ENCODE measurements at places on chromosomes 1 and 21.
A peak's percentile ranks its signal among the peaks of the same experiment; 100 is the strongest.

DNA sequence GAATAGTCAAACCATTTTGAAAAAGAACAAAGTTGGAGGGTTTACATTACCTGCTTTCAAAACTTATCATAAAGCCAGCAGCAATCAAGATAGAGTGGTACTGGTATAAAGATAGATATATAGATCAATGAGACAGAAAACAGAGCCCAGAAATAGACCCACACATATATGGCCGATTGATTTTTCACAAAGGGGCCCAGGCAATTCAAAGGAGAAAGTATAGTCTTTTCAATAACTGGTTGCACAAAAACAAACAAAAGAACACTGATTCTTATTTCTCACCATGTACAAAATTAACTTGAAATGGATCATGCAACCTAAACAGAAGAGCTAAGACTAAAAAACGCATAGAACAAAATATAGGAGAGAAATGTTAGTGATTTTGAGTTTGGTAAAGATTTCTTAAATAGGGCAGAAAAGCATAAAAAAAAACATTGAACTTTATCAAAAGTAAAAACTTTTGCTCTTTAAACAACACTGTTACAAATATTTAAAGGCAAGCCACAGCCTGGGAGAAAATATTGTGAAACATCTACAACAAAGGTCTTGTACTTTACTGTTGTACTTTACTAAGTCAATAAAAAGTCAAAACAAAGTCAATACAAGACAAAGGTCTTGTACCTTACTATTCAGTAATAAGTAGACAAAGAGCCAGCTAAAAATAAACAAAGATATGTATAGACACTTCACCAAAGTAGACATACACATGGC is 50.2 kb downstream of the ST3GAL3 start:
- DNase-seq = no peak

GRCh38 chr21:38645282-38645681 is 147.0 kb upstream of the ERG start:
- no peak for DNase-seq

DNA sequence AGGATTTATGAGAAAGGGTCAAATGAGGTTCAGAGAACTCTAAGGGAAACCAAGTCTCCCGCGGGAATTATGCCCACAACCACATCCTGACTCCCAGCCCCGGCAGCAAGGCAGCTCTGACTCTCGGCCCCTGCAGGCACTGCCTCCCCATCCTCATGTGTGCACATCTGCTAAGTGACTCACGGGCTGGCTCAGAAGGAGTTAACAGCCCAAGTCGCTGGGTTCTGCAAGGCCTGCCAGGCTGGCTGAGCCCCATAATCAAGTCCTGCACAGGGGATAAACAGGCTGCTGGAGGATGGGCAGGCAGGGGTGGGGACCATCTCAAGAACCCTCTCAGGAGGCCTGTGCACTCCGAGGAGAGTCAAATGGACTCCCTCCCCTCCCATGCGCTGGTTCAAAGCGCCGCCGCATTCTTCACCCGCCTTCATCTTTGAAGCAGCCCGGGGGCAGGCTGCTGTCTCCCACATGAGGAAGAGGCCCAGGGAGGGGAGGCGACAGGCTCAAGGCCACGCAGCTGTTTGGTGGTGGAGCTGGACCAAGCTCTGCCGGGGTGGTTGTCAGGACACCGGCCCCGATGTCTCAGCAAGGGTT is 344.3 kb downstream of the MATN1 start:
- no peak for DNase-seq

GRCh38 chr1:208934933-208935332 is 648.6 kb upstream of the CAMK1G start:
- no peak for DNase-seq

- no peak for DNase-seq
Measured at GRCh38 chr21:9758888-9759287, 762.5 kb upstream of the TPTE start.

DNA sequence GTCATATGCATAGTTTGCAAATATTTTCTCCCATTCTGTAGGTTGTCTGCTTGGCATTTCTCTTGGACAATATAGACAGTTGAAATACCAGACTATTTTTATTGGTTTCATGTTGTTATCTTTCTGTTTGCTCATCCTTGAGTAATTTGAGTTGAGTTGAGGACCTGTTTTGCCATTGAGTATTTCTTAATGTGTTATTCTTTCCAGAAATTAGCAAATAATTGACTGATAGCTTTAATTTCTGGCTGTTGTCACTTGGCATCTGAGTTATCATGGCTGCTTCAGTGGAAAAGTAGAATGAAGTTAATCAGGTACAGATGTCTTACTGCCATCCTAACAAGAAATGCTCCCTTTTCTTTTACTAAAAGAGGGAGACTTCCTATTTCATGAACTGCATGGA is 264.8 kb upstream of the DUSP10 start:
- no peak for DNase-seq

DNA sequence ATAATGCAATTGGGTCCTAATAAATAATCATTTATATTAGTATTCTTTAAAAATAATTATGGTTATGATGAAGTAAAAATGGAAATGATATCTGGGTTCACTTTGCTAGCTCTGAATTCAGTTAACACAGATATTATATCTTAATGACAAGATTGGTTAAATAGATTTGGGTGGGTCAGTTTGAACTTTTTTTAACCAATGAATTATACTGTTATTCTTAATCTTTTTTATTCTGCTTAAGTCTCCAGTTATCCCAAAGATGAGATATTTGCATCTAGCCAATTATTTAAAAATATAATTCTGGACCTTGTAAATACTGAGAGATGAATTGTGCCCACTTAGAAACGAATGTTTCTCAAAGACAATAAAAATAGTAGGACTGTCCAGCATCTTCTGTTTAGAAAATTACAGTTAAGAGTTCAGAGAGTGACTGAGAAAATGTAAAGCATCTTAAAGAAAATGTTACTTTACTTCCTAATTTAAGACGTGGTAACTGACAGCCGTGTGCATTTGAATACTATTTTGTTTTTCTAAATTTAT is 345.2 kb downstream of the USP25 start:
- DNase-seq = no peak

DNA sequence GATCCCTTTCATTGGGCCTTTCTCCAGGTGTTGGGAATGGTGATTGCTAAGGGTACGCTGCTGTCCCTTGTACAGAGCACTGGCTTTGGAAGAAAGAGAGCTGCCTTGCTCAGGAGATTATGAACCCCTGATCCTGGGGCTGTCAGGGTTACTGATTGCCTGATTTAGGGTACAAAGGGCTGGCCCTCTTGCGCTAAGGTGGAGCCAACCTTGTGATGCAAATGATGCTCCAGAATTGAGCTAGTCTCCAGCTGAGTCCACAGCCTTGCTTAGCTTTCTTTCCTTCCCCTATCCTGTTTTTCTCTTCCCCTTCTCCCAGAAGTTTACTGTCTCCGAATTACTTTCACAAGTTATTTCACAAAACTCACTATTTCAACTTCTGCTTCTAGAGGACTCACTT is 334.7 kb downstream of the AMY1C start:
- DNase-seq = no peak

DNA sequence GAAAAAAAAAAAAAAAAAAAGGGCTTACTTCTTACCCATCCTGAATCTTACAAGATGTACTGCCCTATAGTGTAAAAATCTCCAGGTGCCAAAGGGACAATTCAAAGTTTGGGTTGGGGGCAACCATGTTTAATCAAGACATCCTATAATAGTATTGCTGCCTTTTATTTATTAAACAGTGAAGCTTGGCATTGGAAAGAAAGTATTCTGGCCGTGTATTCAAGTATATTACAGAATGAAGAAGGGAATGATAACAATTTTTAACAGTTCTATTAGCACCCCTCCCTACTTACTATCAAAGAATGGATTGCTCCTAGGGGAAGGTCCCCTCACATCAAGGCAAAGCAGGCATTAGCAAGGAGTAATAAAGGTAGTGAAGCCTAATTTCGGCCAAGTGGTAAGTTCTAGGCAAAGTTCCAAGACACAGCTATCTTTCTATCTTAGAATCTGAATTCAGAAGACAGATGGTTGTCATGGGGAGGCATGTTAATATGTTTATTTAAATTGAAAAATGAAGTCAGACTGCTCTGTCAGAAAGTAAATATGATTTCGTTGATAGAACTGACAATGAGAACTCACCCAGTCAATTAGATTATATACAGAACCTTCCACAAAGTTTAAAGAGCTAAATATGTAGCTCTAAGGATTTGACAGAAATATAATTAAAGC is 24.6 kb downstream of the ST7L start:
- DNase-seq = no peak

- no peak for DNase-seq
Measured at GRCh38 chr1:53860967-53861411, 22.9 kb upstream of the NDC1 start.

DNA sequence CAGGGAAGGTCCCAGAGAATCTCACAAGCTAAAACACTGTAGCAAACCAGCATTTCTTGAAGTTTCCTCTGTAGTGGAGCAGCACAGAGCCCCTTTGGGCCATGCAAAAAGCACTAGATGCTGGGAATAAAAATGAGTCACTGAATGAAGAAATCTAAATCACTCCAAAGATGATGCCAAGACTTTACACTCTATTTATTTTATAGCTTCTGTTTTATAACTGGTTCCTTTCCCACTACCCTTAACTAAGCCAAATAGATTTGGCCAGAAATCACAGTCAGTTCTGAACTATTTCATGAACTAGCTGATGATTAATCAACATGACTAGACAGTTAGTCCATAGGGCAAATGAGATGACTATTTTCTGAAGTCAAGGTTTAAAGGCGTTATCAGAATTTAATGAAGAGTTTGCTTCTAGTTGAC is 89.5 kb downstream of the SCMH1 start:
- no peak for DNase-seq

DNA sequence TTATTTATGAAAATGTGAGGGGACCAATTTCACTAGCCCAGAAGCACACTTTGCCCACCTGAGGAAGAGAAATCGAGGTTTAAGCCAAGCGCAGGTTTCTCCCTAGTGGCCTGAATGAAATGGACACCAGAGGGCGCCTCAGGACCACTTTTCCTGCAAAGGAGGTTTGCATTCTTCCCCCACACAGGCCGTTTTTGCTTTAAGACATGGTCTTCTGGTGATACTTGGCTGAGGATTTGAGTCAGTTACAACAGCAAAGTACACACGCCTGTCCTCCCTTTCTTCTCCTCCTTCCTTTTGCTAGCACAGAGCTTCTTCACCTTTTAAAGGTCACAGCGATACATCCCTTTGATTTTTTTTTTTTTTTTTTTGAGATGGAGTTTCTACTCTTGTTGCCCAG is 5.4 kb downstream of the PLA2G2E start:
- peak; percentile 50 for DNase-seq

GRCh38 chr1:38026592-38027200 is 14.2 kb downstream of the UTP11 start:
- peak; percentile 66 for DNase-seq

GRCh38 chr1:90305577-90305976 is 310.7 kb downstream of the ZNF326 start:
- DNase-seq = no peak

DNA sequence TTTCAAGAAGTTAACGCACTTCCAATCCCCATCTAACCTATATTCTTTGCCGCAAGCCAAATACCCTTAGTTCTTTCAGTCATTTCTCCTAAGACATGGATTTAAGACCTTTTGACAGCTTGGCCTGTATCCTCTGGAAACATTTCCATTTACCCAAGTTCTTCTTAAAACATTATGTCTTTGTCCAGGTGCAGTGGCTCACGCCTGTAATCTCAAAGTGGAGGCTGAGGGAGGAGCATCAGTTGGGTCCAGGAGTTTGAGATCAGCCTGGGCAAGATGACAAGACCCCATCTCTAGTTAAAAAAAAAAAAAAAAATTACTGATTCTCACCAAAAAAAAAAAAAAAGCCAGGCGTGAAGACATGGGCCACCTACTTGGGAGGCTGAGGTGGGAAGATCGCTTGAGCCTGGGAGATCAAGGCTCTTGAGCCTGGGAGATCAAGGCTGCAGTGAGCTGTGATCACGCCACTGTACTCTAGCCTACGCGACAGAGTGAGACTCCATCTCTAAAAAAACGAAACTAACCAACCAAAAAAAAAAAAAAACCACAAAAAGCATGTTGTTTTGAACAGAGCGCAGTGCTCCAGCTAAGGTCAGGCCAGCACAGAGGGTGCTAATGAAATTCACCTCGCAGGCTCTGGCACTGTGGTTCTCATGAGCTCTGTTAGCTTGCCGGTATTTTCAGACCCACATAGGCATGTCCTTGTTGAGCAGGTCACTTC is 36.0 kb downstream of the NUAK2 start:
- no peak for DNase-seq

- DNase-seq = no peak
Measured at GRCh38 chr1:22494144-22494543, 42.5 kb downstream of the ZBTB40 start.

GRCh38 chr1:199020051-199020450 is 381.2 kb downstream of the PTPRC start:
- DNase-seq = no peak

DNA sequence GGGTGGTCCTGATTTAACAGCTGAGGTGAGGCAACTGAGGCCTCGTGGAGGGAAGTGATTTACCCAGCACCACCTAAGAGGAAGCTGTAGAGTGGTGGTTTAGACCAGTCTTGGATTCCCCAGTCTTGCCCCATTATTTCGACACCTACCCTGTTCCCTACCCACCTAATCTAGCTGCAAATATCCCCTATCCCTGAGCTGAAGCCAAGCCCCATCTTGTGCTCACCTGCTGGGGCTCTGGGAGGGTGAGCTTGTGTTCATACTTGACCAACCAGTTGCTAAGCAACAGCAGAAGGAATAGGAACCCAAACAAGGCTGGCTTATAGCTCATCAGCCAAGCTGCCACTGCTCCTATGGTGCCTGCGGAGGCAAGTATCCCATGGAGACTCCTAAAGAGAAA is 2.0 kb downstream of the TEX46 start:
- peak; percentile 49 for DNase-seq

- DNase-seq = no peak
Measured at GRCh38 chr1:188402986-188403385, 1574.2 kb downstream of the PLA2G4A start.

GRCh38 chr1:4657244-4657789 is 2.9 kb downstream of the AJAP1 start:
- no peak for DNase-seq

DNA sequence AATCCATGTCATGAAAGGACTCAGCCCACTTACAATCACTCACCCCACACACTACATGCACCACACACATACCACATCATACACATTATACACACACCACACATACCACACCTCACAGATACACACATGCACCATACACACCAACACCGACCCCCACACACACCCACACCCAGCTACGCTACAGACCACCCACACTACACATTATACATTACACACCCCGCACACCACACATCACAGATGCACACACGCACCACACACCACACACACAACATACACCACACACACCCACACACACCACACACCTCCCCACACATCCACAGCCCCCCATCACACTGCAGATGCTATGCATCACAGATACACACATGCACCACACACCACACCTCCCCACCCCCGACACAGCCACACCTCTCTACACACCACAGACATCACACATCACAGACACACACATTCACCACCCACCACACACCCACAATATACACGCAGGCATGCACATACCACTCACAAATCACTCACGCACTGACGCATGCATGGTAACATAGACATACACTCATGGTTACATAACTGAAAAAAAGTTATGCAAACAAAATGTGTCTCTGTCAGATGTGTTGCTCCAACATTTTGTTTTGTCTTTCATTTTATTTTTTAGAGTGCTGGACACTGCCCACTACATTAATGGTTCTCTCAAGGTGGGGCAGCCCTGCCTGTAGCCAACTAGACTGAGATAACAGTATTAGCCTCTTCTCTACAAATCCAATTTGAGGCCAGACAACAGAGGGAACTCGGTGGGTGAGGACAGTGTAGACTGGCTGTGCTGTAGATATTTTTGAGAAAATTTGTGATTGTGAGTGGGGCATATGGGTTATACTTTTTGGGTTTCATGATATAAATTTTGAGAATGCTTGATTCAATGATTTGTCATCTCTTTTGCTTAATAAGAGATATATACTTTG is 15.2 kb upstream of the PGBD2 start:
- DNase-seq = no peak
